ENCODE measurements at places on chromosomes 5 and 9.

DNA sequence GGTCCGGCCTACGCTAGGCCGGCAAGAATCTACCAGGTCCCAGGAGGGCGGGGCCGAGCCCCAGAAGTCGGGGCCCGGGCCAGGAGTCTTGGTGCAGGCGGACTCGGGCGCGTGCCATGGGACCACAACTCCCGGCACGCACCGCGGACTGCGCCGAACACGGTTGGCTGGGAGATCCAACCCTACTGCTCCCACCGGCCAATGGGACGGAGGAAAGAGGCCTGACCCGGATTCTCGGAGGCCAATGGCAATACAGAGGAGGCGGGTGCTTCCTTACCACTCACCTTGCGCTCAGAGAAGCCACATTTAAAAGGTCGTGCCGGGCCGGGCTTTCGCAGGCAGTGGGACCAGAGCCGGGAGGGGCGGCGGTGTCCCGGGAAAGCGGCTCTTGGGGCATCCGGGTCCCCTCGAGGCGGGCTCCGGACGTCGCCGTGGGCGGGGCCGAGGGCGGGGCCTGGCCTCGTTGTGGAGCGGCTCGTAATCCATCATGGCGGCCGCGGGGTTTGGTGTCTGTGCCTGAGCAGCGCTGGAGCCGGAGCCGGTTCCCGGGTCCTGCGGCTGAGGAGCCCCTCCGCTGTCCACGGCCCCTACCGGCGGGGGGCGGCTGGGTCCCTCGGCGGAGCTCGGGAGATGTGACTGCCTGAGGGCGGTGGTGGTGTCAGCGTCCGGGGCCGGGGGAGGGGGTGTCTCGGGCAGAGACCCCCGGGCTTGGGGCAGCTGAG, 19.1 kb downstream of the EXOSC2 start:
- DNase-seq, result peak; percentile 98

DNA sequence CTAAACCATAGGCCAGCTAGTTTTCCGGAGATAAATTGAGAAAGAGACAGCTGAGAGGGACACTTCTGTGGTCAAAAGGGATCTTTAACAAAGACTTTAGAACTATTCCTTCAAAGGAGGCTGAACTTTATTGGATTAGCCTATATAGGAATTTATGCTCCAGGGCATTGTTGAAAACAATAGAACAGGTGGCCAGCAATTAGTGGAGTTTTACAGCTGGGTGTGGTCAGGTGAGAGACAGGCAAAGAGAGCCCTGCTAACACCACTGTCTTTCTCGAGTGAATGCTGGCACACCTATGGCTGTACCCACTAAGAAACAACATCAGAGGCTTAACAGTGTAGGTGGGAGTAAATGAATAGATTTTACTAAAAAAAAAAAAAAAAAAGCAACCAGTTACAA, 16.7 kb upstream of the TLR4 start:
- no peak for DNase-seq

GRCh38 chr5:82405161-82405560, 127.0 kb upstream of the RPS23 start:
- DNase-seq, result no peak

- no peak for DNase-seq
These were observed 5.0 kb downstream of the FAM163B start for GRCh38 chr9:133604214-133604613.

- no peak for DNase-seq
These were observed 24.1 kb upstream of the MTAP start for GRCh38 chr9:21778304-21778703.

- DNase-seq, result no peak
These were observed 24.0 kb downstream of the TGFBI start for GRCh38 chr5:136052692-136053335.

GRCh38 chr5:129664336-129664937, 83.5 kb upstream of the MINAR2 start:
- peak; percentile 4 for DNase-seq

GRCh38 chr5:60955239-60955638, 10.2 kb downstream of the NDUFAF2 start:
- DNase-seq, result no peak

DNA sequence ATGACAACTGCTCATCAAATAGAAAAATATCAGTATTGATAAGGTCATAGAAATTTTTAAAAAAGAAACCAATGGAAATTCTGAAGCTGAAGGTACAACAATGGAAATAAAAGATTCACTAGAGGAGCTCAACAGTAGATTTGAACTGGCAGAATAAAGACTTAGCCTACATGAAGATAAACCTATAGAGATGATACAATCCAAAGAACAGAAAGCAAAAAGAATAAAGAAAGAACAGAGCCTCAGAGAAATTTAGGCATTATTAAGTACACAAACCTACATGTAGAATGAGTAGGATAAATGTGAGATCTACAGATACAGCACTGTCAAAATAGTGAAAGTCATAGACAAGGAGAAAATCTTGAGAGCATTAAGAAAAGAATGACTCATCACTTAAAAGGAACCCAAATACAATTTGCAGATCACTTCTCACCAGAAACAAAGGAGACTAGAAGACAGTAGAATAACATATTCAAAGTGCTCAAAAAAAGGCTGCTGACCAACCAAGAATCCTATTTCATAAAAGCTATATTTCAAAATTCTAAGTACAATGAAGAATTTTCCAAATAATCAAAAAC, 47.8 kb upstream of the HTR4 start:
- DNase-seq, result no peak

- DNase-seq, result no peak
These were observed 112.6 kb upstream of the ZNF608 start for GRCh38 chr5:124859027-124859426.

- DNase-seq, result no peak
These were observed 33.9 kb downstream of the TAS2R1 start for GRCh38 chr5:9596171-9596780.

- DNase-seq, result no peak
These were observed 234.6 kb downstream of the GADD45G start for GRCh38 chr9:89839449-89839848.

DNA sequence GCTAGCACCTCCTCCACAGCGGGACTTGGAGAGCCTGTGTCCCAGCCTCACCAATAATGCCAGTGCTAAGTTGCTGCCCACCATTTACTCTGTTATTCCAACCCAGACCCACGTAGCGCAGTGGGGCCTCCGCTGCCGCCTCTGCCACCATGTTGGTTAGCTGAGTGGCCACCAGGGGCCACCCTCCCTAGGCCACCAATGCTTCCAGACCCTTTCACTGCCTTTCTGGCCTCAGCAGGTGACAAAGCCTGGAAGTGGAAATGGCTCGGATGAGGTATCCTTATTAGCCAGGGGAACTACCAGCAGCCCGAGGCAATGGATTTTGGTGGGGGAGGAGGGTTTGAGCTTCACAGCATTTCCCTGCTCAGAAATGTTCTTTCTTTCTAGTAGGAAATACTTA, 110.1 kb downstream of the OSTF1 start:
- DNase-seq, result no peak

DNA sequence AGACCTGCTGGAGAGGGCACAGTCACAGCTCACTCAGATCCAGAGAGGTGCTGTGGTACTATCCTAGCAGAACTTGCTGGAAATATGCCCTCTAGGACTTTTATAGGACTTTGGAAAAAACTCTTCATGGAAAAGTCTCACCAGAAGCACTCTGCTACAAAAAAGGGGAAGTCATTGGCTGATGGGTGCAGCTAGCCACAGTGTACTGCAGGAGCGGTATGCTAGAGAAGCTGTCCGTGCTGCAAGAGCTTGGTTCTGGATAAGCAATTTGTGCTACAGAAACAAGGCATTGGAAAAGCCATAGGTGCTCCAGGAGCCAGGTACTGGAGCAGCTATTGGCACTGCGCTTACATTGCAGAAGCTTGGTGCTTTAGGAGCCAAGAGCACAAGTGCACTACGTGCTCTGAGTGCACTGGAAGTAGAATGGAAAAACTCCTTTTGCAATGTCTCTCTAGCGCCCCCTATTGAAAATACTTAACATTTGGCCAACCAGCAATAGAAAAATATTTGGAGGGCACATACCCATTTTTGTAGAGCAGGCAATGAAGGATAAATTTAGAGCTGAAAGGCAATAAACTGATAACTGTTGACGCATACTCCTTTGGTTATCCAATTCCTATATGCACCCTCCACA, 83.4 kb downstream of the MEGF10 start:
- DNase-seq, result no peak

GRCh38 chr5:122310889-122311288, 1.1 kb upstream of the SNCAIP start:
- DNase-seq, result no peak

Data from activated CD4-positive, CD25-positive, alpha-beta regulatory T cell (primary cell).